Vagina (tissue), 2 donors: ENCODE measurements at places on chromosomes 6 and 20.

DNA sequence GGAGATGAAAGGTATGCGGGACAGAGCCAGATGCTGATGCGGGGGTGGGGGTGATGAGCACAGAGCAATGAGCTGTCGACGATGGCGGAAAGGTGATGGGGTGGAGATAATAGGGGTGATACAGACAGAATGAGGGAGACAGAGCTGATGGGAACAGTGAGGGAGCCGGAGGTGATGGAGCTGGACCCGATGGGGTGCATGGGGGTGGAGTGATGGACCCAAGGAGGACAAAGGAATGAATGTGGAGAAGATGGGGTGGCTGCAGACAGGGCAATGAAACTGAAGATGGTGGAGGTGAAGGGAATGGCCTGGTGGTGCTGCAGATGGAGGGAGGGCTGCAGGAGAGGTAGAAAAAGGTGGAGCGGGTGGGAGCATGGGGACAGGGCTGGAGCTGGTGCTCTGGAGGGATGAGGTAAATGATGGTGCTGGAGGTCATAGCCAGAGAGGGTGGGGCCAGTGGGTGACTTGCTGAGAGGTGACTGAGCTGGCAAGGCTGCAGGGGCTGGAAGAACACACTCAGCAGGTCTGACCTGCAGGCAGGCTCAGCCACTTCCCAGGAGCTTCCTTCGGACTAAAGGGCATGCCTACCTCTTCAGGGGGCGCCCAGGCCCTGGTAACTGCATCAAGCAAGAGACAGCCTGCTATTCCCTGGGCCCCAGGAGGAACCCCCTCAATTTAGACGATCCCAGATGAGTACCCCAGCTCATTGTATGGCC is 6.0 kb upstream of the FOXS1 start:
- DNase-seq = no peak

GRCh38 chr6:137190583-137191094 is 17.2 kb upstream of the IL22RA2 start:
- DNase-seq = no peak

- DNase-seq = no peak
Measured at GRCh38 chr20:37940858-37941257, 37.9 kb downstream of the VSTM2L start.

GRCh38 chr6:134074151-134075055 is 22.0 kb upstream of the SLC2A12 start:
- no peak for DNase-seq

DNA sequence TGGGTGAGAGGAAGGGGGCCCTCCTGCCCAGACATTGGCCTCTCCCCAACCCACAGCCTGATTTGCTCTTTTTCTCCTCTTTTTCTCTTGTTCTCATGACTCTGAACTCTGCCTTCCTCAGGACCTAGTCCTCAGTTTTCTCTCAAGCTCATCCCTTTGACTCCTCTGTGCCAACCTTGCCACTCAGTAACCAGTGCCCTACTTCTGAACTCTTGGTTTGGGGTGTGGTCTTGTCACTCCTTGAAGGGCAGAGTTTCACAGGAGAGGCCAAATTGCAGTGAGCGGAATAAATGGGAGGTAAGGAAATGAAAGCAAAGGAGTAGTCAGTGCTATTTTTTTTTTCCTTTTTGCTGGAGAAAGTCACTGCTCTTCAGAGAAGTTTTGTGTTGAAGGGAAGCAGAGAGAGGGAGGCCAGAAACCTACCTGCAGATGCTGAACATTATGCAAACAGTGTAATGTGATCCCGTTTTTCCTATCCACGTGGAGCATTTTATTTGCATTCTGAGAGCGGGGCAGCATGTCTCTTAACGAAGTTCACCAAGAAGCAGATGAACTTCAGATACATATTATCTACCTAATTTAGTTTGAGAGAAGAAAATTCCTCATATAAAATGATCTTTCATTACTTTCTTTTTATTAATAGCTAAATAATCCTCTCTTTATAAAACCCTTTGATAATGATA is 26.9 kb downstream of the CFAP61 start:
- no peak for DNase-seq

DNA sequence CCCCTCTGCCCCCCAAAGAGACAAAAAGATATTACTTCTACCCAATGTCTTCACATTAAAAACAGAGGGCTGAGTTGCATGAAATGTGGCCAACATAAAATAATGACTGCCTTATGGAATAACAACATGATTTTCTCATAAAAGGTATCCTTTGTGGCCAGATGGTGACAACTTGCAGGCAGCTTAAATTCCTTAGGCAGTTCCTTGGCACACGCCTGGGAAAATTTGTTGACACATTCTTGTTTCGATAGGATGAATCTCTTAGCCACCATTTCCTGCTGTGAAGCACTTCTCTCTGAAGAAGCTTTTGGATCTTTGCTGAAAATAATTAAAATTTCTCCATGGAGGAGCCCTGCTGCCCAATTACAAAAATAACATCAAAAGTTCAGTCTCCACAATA is 109.0 kb upstream of the COL21A1 start:
- no peak for DNase-seq

GRCh38 chr6:130848945-130849344 is 21.7 kb downstream of the SMLR1 start:
- no peak for DNase-seq

DNA sequence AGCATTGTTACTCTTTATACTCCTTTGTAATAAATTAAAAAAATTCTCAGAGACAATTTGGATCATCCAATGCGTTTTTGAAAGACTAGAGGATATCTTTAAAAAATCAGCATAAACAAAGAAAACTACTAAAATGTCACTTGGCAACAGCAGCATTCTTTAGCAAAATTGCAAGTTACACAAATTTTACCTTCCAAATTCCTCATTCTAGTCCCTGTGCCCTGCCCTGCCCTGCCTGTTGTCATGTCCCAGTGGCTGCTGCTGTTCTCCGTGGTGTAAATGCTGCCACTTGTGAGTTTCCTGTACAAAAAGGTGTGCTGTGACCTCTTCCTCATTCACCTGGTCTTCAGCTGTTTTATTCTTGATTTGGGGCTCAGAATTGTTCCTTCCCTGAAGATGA is 83.2 kb downstream of the CDC5L start:
- DNase-seq = no peak
